ENCODE measurements at places on chromosomes 7 and 10. TPM values are rescaled to one million over a fixed set of nuclear protein-coding genes. Genes with fewer than 3 reads are reported as not detected.

CUEDC2 gene
- polyA plus RNA-seq, result 81.2 TPM

SFRP5 gene
- polyA plus RNA-seq, result 1.00 TPM

ZNF467 gene
- polyA plus RNA-seq, result 3.6 TPM

COL1A2 gene
- 141 TPM for polyA plus RNA-seq

AGAP6 gene
- 8.2 TPM for polyA plus RNA-seq

FEZF1 gene
- not detected for polyA plus RNA-seq

NPC1L1 gene
- 0.03 TPM for polyA plus RNA-seq

SLC16A9 gene
- polyA plus RNA-seq, result 0.34 TPM

STAG3 gene
- polyA plus RNA-seq, result 0.88 TPM

SEMA3D gene
- 0.10 TPM for polyA plus RNA-seq

OPN1SW gene
- polyA plus RNA-seq, result not detected

RSU1 gene
- polyA plus RNA-seq, result 29.6 TPM

IGF2BP3 gene
- polyA plus RNA-seq, result 0.30 TPM

CALD1 gene
- 104 TPM for polyA plus RNA-seq

ZNF804B gene
- polyA plus RNA-seq, result not detected

WAPL gene
- 9.4 TPM for polyA plus RNA-seq

FAM180A gene
- polyA plus RNA-seq, result 12.4 TPM

BMPER gene
- polyA plus RNA-seq, result 0.34 TPM

SEC23IP gene
- 4.3 TPM for polyA plus RNA-seq

PALD1 gene
- 2.7 TPM for polyA plus RNA-seq

MRC1 gene
- 5.3 TPM for polyA plus RNA-seq

POLD2 gene
- polyA plus RNA-seq, result 176 TPM

FAS gene
- 1.6 TPM for polyA plus RNA-seq

AQP1 gene
- polyA plus RNA-seq, result 220 TPM

JCAD gene
- 10.5 TPM for polyA plus RNA-seq

OR9A2 gene
- polyA plus RNA-seq, result not detected

PHTF2 gene
- 9.6 TPM for polyA plus RNA-seq

NT5C3A gene
- 13.1 TPM for polyA plus RNA-seq

FZD8 gene
- polyA plus RNA-seq, result 1.9 TPM

INHBA gene
- polyA plus RNA-seq, result 2.8 TPM

CFAP58 gene
- polyA plus RNA-seq, result 2.2 TPM

PAPOLB gene
- 0.03 TPM for polyA plus RNA-seq

HOXA4 gene
- polyA plus RNA-seq, result 0.50 TPM

PDE1C gene
- 42.9 TPM for polyA plus RNA-seq

NUTM2A gene
- polyA plus RNA-seq, result 1.1 TPM

FAM171A1 gene
- 4.1 TPM for polyA plus RNA-seq

ZCCHC24 gene
- 40.7 TPM for polyA plus RNA-seq

All from heart left ventricle (tissue), 16 donors.